Activated CD4-positive, CD25-positive, alpha-beta regulatory T cell (primary cell): ENCODE measurements at places on chromosomes 7 and 10.

DNA sequence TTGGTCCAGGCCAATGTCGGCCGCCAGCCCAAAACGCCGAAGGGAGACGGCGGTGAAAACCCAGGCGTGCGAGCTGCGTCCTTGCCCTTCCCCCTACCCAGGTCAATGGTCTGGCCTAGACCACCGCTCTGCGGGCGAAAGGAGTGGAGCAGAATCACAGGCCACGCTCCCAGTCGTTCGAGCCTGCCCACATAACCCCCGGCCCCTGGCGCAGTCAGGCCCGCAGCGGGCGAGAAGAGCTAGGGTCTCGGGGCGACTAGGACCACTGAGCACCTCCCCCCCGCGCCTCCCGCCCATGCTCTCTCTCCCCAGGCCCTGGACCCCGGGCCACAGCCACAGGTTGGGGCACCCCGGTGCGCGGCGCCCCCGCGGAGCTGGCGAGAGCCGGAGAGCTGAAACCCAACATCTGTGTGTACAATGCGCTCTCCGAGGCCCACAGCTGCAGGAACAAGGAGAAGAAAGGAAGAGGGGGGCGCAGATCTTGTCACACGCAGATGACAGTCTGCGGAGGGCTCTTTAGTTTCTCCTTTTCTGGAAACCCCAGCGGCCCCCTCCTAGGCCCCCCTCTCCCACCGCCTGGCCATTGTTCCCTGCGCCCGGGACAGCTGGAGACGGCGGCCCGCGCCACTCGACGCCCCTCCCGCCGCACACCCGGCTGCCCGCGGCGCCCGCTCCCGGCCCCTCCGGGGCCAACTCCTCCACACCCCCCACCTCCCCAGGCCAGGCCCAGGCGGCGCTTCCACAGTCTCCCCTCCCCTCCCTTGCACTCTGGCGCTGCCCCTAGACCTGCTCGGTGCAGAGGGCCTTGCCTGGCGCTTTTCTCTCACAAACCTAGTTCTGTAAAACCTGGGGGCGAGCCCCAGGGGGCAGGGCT is 355.0 kb downstream of the DNAJB6 start:
- DNase-seq, result no peak

DNA sequence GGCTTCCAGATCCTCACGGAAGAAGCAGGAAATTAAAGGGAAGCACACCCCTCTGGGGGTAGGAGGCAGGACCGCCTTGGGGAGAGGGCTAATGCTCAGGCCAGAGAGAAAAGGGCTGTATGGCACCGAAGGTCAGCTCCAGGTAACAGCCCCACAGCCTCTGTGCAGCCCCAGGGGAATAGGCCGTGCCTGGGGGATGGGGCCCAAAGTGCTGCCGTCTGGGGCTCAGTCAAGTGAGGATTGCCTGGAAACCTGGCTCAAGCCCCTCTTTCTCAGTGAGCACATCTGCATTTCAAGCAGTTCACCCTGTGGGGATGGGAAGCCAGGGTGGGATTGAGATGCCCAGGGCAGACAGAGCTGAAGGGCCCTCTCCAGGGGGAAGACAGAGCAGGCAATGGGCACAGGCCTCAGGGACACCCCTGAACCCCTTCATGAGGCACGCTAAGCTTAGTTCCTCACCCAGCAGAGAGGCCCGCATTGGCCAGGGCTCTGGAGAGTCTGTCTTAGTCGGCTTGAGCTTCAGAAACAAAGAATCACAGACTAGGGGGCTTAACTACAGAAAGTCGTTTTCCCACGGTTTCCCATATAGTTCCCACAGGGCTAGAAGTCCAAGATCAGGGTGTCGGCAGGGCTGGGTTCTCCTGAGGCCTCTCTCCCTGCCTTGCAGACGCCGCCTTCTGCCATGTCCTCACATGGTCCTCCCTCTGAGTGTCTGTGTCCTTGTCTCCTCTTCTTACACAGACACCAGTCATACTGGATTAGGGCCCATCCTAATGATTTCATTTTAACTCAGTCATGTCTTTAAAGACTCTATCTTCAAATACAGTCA is 118.2 kb downstream of the PTPN20 start:
- no peak for DNase-seq

- no peak for DNase-seq
Observed at GRCh38 chr7:113431406-113431805, 313.1 kb upstream of the SMIM30 start.

GRCh38 chr10:52756966-52757365 is 15.6 kb downstream of the MBL2 start:
- DNase-seq, result no peak

DNA sequence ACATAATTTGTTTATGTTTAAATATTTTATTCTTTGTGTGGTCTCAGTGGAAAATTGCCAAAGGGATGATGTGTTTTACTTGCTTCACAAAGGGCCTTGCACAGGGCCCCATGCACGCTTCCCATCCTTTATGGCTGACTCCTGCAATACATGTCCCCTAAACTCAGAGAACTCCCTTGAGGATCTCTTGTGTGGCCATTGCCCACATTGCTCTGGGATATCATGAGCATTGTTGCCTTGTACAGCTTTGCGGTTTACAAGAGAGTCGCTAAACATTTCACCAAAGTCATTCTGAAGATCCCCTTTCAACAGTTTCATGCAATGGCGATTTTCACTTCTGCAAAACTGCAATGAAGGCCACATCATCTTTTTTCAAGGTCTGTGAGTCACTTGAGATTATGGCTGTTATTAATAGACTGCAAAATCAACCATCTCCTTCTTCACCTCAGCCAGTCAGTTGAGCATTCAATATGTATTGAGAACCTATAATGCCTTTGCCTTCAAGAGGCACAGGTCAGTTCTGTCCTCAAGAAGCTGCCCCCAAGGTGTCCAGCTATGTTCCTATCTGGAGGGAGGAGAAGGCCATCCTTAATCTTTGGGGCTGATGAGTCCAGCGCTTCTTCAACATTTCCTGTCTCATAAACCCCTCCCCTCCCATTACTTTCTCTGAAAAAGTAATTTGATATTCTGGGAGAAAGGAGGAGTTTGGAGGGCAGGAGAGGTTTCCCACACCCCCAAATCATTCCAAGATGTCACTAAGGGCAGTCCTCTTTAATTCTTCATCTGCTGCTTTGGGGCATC is 108.1 kb downstream of the CCDC71L start:
- no peak for DNase-seq

DNA sequence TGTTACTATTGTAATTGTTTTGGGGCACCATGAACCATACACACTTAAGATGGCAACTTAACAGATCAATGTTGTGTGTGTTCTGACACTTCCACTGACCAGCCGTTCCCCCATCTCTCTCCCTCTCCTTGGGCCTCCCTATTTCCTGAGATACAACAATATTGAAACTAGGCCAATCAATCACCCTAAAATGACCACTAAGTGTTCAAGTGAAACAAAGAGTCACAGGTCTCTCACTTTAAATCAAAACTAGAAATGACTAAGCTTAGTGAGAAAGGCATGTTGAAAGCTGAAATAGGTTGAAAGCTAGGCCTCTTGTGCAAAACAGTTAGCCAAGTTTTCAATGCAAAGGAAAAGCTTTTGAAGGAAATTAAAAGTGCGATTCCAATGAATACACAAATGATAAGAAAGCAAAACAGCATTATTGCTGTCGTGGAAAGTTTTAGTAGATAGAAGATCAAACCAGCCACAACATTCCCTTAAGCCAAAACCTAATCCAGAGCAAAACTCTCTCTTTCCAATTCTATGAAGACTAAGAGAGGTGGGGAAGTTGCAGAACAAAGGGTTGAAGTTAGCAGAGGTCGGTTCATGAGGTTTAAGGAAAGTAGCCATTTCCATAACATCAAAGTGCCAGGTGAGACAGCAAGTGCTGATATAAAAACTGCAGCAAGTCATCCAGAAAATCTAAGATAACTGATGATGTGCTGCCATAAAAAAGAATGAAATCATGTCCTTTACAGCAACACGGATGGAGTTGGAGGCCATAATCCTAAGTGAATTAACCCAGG is 90.6 kb downstream of the MTPN start:
- DNase-seq, result no peak

DNA sequence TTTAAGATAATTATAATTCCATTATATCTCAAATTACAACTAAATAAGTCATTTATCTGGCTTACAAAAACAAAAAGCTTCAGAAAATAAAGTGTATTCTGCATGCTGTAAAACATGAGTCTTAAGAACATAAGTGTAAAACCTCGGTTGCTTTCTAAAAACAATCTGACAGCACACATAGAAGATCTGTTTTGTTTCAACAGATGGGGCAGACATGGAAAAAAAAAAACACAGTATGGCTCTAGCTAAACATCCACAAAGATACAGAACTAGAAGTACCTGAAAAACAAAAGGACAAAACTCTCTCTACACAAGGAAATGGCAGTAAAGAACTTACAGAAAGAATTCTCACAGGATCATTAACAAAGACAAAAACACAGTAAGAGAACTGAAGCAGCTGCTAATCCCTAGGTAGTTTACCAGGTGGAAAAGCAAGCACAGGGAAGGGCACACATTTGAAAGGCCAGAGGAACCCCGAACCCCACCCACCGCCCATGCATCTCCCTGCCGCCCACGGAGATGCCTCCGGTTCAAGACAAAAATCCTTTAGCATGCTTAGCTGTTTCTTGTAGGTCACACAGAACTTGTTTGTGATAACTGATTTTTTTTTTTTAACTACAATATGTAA is 42.5 kb downstream of the DLD start:
- no peak for DNase-seq

DNA sequence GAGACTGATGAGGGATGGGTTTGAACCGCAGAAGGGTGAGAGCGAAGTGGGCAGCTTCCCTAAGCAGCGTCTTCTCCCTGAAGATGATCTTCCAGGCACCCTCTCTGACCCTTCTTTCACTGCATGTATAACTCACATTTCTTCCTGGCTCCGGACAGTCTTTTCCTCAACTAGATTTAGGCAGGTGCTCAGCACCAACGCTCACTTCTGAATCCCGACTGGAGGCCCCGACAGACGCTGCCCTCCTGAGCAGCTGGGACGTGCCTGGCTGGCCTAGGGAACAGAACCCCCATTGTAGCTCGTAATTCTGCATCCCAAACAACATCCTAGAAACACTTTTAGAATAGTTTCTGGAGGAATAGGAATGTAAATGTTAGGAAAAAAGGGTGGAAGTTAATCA is 206.6 kb downstream of the DIP2C start:
- DNase-seq, result no peak

GRCh38 chr7:52920977-52921376 is 114.5 kb upstream of the POM121L12 start:
- DNase-seq, result no peak

GRCh38 chr7:76121044-76121443 is 73.1 kb downstream of the MDH2 start:
- DNase-seq, result no peak

- no peak for DNase-seq
Observed at GRCh38 chr7:29033584-29033983, 75.5 kb upstream of the TRIL start.

- no peak for DNase-seq
Observed at GRCh38 chr7:138243430-138243829, 167.2 kb downstream of the AKR1D1 start.

DNA sequence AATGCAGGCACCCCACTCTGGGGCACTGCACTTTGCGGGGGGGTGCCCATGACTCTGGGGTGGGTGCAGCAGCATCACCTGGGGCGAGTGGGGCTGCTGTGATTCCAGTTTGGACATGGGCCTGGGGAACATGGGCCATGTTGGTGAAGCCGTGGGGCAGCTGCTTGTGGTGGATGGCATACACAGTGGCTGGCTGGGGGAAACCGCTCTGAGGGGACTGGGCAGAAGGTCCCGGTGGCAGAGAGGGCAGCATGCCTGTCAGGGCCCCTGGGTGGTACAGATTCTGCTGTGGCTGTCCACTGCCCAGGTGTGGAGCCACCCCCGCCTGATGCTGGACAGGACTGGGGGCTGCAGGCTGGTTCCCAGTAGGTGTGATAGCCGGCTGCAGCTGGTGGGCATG is 57.2 kb downstream of the LRRC72 start:
- no peak for DNase-seq

DNA sequence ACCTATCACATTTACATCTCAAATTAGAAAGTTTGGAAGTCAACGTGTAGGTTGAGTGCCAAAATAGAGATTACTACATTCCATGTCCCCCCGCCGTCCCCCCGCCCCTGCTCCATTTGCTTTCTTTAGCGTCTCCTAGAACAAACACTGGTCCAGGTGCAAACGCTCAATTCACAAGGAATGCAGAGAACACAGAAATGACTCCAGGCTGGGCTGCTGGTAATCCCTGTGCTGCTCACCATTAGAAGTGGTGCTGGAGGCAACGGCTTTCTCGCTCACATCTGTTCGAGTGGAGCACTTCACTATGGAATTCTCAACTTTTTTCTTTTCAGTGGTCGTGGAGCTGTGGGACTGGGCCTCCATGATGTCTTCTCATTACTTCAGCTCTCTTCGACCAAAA is 14.1 kb downstream of the GLI3 start:
- DNase-seq, result no peak

- no peak for DNase-seq
Observed at GRCh38 chr10:125155101-125155500, 5.3 kb downstream of the CTBP2 start.

DNA sequence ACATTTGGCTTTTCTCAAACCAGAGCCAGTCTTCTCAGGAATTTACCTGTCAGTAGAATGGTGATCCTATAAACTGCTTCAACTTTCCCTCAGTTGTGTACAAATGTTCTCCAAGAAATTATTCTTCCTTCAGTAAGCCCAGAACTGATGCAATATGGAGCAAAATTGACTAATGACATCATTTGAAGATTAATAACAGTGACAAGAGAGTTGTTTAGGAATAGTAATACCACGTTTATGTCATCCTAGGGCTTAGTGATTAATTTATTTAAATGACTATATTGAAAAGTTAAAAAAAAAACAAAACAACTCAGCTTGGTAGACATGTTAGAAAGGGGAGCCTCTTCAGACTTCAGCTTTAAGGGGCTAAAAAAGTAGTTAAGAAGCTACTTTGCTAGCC is 933.2 kb downstream of the GATA3 start:
- DNase-seq, result no peak

DNA sequence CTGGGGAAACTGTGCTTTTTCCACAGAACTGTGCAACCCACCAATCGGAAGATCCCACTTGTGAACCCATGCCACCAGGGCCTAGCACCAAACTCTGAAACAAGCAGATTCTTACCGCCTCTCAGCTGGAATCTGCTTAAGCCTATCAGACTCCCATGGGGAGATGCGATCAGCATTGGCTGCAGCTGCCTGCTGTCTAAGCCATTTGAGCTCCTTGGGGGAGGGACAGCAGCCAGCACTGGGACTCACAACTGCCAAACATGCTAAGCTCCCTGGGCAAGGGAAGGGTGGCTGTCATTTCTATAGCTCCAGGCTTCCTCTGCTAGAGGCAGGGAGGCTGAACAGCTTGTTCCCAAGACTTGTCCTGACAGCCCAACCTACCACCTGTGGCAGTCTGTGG is 283.8 kb downstream of the CDK14 start:
- DNase-seq, result no peak
